ENCODE measurements at places on chromosomes 5 and 9.
A peak's percentile ranks its signal among the peaks of the same experiment; 100 is the strongest.

DNA sequence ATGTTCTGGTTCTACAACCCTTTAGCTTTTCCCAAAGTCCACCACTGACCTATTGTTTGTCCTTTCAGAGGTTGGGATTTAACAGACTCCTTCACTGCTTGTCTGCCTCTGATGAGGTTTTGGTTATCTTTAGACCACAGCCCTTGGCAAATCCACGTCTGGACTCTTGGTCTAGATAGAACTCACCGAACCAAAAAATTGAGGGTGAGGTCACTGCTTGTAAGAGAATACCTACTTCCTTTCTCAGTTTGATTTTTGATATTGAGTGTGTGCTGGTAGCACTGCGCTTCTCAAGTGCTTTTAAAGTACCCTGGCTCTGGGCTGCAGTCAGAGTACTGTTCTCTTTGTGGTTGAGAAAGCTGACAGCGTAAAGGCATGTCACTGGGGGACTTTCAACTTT is 61.7 kb downstream of the JMY start:
- no peak for DNase-seq

DNA sequence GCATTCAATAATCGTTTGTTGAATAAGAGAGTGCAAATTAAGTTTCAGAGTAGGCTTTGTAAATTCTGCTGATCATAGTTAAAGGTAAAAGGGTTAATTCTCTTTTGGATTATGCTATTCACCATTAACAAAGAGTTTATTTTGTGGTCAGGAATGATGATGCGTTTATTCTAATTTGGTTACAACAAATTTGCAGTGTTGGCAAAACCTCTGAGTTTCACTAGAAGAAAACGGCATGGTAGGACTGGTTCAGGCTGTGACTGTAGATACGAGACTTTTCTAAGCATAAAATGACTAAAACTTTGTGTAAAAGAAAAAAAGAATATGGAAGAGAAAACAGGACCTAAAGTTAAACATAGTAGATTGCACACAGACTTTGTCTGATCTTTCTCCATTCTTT is 234.7 kb downstream of the TLR4 start:
- no peak for DNase-seq

- DNase-seq = no peak
These were observed 30.4 kb downstream of the GADD45G start for GRCh38 chr9:89634995-89635742.

DNA sequence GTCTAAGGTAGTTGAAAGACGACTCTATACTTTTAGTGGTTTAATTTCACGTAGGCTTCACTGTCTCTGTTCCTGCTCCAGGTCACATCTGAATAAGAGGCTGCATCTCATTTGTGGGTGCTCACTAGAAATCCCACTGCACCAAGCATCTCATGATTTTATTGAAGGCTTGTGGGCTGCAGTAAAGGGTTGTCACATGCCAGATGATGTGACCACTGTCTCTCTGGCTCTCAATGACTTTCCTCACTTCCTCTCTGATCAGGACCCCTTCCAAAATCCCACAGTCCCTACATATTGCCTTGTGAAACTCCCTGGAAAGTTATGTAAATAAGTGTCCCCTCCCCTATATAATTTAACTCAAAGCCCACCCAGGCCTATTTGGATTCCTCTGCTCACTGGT is 8.9 kb upstream of the ZCCHC10 start:
- no peak for DNase-seq

DNA sequence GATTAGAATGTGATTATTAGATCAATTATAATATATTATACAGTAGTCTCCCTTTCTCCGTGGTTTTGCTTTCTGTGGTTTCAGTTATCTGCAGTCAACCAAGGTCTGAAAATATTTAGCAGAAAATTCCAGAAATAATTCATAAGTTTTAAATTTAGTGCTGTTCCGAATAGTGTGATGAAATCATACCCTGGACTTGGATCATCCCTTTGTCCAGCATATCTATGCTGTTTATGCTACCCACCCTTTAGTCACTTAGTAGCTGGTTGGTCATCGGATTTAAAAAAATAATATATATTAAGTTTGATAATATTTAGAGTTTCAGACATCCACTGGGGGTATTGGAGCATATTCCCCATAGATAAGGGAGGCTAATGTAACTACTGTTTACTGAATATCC is 19.6 kb downstream of the RMI1 start:
- no peak for DNase-seq

GRCh38 chr5:173035904-173036707 is 20.0 kb upstream of the CREBRF start:
- DNase-seq = peak; percentile 12

- peak; percentile 4 for DNase-seq
These were observed 44.5 kb upstream of the NR5A1 start for GRCh38 chr9:124551472-124552272.

GRCh38 chr9:18743971-18744370 is 270.0 kb downstream of the ADAMTSL1 start:
- DNase-seq = no peak

All from activated CD4-positive, alpha-beta T cell treated with anti-CD3 and anti-CD28 coated beads, Interleukin-2, amount 50 U/mL, for 24 hours (primary cell).